ENCODE measurements at places on chromosomes 5 and 9. TPM values are rescaled to one million over a fixed set of nuclear protein-coding genes. Genes with fewer than 3 reads are reported as not detected.

DNA sequence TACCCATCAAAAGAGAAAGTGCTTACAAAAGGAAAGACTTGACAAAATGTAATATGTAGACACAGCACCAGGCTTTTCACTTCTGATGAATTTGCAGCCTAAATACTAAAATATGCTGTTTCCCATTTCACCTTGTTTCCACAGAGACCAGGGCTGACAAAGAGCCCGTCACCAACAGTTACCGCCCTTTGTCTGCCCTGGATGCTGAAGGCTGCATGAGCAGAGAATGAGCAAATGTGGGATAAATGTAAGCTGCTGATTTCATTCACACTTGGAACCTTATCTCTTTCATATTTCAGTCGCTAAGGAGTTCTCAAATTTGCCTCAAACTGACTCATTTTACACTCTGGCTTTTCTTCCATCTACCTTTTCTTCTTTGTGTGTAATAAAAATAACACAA lies 213.9 kb downstream of the TMEM167A start:
- DNase-seq: no peak
- H3K4me3 ChIP-seq: no peak overlapping the region
- no peaks in the 10 kb centered on the region for H3K4me1 ChIP-seq
- no peaks in the 10 kb centered on the region for H3K27me3 ChIP-seq
- H3K36me3 ChIP-seq: no peaks in the 10 kb centered on the region
- H3K27ac ChIP-seq: no peak overlapping the region

GRCh38 chr9:134477342-134477925 lies 151.2 kb downstream of the RXRA start:
- H3K4me3 ChIP-seq: no peak overlapping the region
- H3K36me3 ChIP-seq: no peaks in the 10 kb centered on the region
- H3K4me1 ChIP-seq: peaks cover 8% of the 10 kb centered on the region
- no peak for DNase-seq

DNA sequence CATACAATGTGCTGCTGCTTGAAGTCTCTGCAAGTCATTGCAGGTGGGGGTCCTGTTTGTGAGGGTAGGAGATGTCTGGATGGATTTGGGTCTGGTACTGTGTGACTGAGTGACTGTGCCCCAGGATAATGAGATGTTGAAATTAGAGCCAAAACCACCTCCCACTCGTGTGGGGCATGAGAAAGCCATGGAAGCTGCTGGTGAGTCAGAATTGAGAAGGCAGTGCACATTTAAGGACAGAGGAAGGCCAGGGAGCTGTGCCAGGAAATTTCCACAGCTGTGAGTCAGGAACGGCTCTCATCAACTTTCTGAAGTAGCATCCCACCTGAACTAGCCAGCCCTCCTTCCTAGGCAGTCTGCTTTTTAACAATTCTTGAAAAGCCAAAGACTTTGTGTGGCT lies 229.8 kb downstream of the DRD1 start:
- H3K27ac ChIP-seq: no peak overlapping the region
- no peaks in the 10 kb centered on the region for H3K36me3 ChIP-seq
- no peak overlapping the region for H3K4me3 ChIP-seq
- no peak for DNase-seq

The PDZD2 gene
- 1.2 TPM for total RNA-seq

DNA sequence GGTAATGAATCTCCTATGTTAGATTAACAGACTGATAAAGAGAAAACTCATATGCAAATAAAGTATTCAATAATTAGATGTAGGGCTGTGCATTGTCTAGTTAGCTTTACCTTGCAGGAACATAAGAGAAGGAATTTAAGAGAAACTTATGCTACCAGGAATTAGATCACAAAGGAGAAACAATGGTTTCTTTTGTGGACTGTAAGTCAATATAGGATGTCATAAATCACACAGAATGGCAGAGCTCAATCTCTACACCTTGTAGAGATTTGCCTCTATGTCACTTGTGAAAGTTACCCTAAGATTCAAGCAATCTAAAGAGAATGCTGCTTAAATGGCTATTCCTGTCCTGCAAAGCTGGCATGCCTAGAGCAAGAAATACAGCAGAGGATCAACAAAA lies 26.0 kb downstream of the SLCO4C1 start:
- H3K4me1 ChIP-seq: no peaks in the 10 kb centered on the region
- no peak overlapping the region for H3K27ac ChIP-seq
- H3K36me3 ChIP-seq: peaks cover 29% of the 10 kb centered on the region
- H3K27me3 ChIP-seq: no peaks in the 10 kb centered on the region

- no peaks in the 10 kb centered on the region for H3K36me3 ChIP-seq
- H3K4me3 ChIP-seq: no peak overlapping the region
- no peak for DNase-seq
- no peaks in the 10 kb centered on the region for H3K4me1 ChIP-seq
Observed at GRCh38 chr5:110900829-110901228, 162.0 kb downstream of the SLC25A46 start.

The PCDHGA3 gene
- total RNA-seq: not detected

GRCh38 chr9:71758785-71759184 lies 9.5 kb downstream of the CEMIP2 start:
- no peaks in the 10 kb centered on the region for H3K27me3 ChIP-seq
- H3K4me3 ChIP-seq: peak overlapping the region; percentile 34
- H3K4me1 ChIP-seq: peaks cover 81% of the 10 kb centered on the region
- no peak overlapping the region for H3K27ac ChIP-seq

GRCh38 chr5:163565492-163565891 lies 60.1 kb downstream of the MAT2B start:
- peak overlapping the region; percentile 73 for H3K4me3 ChIP-seq
- H3K36me3 ChIP-seq: no peaks in the 10 kb centered on the region
- H3K4me1 ChIP-seq: peaks cover 22% of the 10 kb centered on the region
- peaks cover 35% of the 10 kb centered on the region for H3K27me3 ChIP-seq

- DNase-seq: no peak
- peaks cover 15% of the 10 kb centered on the region for H3K27me3 ChIP-seq
Observed at GRCh38 chr5:163387589-163388343, 49.6 kb upstream of the CCNG1 start.

DNA sequence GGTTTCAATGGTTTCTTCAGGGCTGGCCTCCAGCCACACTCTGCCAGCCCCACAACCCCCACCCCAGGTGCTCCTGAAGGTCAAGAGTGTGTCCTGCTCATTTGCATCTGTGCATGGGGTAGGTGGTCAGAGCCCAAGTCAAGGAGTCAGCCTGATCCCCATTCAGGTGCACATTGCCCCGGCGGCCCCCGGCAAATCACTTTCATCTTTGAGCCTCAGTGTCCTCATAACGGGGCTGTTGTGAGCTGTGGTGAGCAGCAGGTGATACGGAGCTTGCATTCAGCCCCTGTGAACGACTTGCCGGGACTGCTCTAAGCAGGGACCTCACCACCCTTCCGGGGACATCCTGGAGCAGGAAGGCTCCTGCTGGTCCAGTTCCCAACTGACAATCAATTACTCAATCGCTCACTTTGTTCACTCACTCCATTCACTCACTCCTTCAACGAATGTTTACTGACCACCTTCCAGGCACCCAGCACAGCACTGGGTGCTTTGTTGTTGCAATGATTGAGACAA lies 93.2 kb upstream of the CPEB4 start:
- H3K36me3 ChIP-seq: no peaks in the 10 kb centered on the region
- H3K27ac ChIP-seq: no peak overlapping the region
- H3K4me1 ChIP-seq: no peaks in the 10 kb centered on the region
- peaks cover 8% of the 10 kb centered on the region for H3K27me3 ChIP-seq
- H3K4me3 ChIP-seq: no peak overlapping the region
- DNase-seq: no peak

The HMCN2 gene
- total RNA-seq: not detected

The TAF11L5 gene
- total RNA-seq: not detected

DNA sequence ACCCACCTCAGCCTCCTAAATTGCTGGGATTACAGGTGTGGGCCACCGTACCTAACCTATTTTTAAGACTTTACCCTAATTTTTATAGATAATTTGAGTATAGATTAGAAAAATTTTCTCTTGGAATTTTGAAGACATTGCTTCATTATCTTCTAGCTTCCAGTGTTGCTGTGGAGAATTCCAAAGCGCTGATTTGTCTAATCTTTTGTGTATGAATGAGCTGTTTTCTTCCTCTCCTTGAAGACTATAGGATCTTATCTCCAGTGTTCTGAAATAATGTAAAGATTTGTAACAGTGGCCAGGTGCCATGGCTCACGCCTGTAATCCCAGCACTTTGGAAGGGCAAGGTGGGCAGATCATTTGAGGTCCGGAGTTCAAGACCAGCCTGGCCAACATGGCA lies 5.7 kb upstream of the SNX24 start:
- H3K27ac ChIP-seq: no peak overlapping the region
- no peak overlapping the region for H3K4me3 ChIP-seq
- no peak for DNase-seq
- H3K36me3 ChIP-seq: peaks cover 6% of the 10 kb centered on the region
- peaks cover 10% of the 10 kb centered on the region for H3K4me1 ChIP-seq

Measured in naive thymus-derived CD8-positive, alpha-beta T cell (primary cell).